ENCODE measurements at places on chromosomes 11 and 22.

DNA sequence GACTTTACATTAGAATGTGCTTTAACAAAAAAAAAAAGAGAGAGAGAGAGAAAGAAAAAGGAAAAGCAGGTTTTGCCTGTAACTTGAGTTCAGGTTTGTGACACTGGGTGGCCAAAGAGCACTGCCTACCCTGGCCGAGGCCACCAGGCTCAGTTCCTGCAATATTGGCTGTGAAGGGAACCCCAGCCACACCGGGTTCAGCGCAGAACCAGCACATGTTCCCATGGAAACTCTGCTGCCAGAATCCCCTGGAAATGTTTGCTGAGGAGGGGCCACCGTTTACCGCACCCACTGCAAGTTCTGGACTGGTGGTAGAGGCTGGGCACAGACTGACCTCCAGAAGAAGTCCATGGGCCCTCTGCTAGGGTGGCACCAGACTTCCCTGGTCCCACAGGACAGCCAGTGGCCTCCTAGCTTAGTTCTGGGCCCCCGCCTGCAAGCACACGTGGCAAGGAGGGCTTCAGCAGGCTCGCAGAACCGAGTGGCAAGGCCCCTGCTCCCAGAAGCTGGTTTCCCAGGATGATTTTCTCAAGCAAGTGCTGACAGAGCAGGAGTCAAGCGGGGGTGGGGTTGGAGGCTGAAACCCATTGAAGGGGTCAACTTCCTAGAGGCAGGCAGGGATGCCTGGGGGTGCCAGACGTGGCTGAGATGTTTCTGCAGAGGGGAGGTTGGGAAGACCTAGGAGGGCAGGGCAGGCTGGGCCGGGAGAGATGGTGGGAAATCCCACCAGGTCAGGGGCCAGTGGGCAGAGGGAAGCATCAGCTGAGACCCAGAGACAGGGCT is 51.2 kb downstream of the NFAM1 start:
- no peak for DNase-seq

DNA sequence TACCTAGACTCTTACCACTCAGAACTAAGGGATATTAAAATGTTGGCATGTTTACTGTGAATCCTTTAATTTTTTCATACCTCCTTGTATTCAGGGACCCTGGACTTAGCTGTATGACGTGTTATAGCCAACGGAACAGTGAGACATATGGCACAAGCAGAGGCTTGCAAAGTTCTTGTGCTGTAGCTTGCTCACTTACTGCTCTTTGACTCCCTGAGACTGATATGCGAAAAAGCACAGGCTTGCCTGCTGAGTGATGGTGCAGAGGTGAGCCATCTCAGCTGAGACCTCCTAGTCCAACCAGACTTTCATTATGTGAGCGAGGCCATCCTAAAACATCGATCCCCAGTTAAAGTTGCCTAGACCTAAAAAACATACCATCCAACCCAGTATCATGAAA is 811.0 kb downstream of the METTL15 start:
- no peak for DNase-seq

GRCh38 chr22:39594411-39594810 is 23.9 kb downstream of the CACNA1I start:
- no peak for DNase-seq

GRCh38 chr11:70842701-70843100 is 409.7 kb downstream of the SHANK2 start:
- no peak for DNase-seq

GRCh38 chr11:798093-798713 is at the start of gene SLC25A22:
TSS of gene SLC25A22 (minus strand) at chr11:798281. CDS start at chr11:795006, 3,275 bp downstream.
- peak; percentile 95 for DNase-seq
